ENCODE measurements at places on chromosomes 13 and 19. TPM values are rescaled to one million over a fixed set of nuclear protein-coding genes. Genes with fewer than 3 reads are reported as not detected.
A peak's percentile ranks its signal among the peaks of the same experiment; 100 is the strongest.

Gene ZNF417
- 25.9 TPM for total RNA-seq

GRCh38 chr13:106521095-106521799 is 14.2 kb downstream of the EFNB2 start:
- peak overlapping the region; percentile 78 for H3K27ac ChIP-seq
- no peaks in the 10 kb centered on the region for H3K27me3 ChIP-seq
- H3K36me3 ChIP-seq: peaks cover 2% of the 10 kb centered on the region

- H3K4me1 ChIP-seq: peaks cover 4% of the 10 kb centered on the region
- DNase-seq: no peak
- peaks cover 6% of the 10 kb centered on the region for H3K36me3 ChIP-seq
- peaks cover 6% of the 10 kb centered on the region for H3K27me3 ChIP-seq
Observed at GRCh38 chr13:113922412-113923118, 51.3 kb downstream of the C13orf46 start.

GRCh38 chr13:77397636-77398035 is 70.7 kb upstream of the MYCBP2 start:
- no peaks in the 10 kb centered on the region for H3K36me3 ChIP-seq
- H3K4me3 ChIP-seq: no peak overlapping the region
- peaks cover 7% of the 10 kb centered on the region for H3K27me3 ChIP-seq
- H3K4me1 ChIP-seq: peaks cover 4% of the 10 kb centered on the region
- H3K27ac ChIP-seq: no peak overlapping the region

Gene BEST2
- total RNA-seq: not detected
